ENCODE measurements at places on chromosomes 3 and 15.

DNA sequence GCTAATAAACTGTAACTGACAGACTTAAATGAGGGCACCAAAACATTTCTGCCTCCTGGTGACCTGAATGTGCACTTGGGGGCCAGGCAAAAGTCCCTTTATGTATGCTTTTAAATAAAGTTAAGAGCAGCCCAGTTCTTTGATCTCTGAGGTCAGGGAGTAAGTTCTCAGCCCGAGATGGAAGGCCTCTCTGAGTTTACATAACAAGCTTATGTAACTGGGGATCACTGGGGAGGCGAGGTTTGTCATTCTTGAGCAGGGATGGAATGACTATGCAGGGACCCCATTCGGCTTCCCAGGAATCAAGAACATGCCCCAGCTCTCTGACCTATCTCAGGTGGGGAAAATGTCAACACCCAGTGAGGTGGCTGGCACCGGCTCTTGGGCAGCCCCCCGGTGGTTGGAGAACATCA is 198.7 kb upstream of the BHLHE40 start:
- DNase-seq = no peak

- no peak for DNase-seq
Observed at GRCh38 chr3:69774029-69774428, 34.8 kb downstream of the MITF start.

DNA sequence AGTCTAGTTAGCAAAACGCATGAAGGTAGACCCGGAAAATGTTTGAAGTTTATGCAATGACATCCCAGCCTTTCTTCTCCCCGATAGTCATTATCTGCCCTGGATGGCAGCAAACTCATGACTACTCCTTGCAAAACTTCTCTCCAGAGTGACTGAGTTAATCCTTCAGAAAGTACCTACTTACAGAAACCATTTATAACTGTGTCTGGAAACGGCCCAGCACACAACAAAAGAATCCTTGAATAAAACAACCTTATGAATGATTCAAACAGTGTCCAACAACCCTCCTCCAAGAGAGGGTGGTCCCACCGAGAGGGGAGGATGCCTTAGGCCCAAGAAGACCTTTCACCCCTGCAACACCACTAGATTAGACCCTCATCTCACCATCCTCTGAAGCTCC is 14.2 kb downstream of the ST8SIA2 start:
- no peak for DNase-seq

DNA sequence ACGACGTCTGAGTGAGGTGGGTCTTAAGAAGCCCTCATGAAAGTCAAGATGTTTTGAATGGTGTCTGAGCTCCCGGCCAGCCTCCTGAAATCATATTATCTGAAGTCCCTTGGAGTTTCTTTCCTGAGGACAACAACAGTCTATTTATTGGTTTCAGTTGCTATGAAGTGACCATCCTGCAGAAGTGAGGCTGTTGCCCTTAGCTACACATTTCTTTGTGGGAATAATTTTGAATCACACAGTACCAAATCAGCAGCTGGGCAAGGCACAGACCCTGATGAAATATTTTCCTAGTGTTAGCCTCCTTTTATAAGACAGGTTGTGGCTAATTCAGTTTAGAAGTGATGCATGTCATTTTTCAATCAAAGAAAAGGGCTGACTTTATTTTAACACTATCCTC is 220.7 kb upstream of the AZI2 start:
- DNase-seq = no peak
